ENCODE measurements at places on chromosomes 4 and X. TPM values are rescaled to one million over a fixed set of nuclear protein-coding genes. Genes with fewer than 3 reads are reported as not detected.

- no peak for ATAC-seq
Measured at GRCh38 chr4:179486570-179487335, 2044.5 kb upstream of the AGA start.

DNA sequence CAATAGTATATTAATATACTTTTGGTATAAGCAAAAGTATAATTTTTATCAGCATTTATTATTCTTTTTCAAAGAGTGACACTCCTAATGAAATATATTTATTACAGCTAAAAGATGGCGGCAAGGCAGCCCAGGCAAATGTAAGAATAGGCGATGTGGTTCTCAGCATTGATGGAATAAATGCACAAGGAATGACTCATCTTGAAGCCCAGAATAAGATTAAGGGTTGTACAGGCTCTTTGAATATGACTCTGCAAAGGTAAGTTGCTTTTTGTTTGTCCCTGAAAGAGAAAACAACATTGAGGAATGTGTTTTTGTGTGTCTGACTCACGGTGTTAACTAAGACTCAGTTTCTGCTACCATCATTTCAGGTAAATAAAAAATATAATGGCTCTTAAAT is 71.9 kb downstream of the PDLIM5 start:
- ATAC-seq: no peak

The ITIH6 gene
- total RNA-seq: not detected

The CTAG1B gene
- not detected for total RNA-seq

DNA sequence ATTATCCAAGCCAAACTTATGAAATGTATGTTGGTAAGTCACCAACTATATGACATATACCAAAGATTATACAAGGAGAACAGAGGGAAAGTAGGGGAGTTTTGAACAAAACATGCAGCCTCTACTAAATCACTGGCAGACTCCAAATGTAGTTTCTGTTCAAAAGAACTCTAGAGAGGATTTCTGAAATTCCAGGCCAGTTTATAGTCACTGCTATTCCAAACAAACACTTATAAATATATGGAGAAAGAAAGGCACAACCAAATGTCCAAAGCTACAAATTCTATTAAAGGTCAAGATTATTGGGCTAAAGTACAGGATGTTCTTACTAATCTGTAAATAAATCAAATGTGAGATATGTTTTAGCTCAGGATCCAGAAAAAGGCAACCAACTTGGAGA is 2.7 kb upstream of the LRCH2 start:
- ATAC-seq: no peak

Data from motor neuron (in vitro differentiated cells).